ENCODE measurements at places on chromosomes 1 and 21.

DNA sequence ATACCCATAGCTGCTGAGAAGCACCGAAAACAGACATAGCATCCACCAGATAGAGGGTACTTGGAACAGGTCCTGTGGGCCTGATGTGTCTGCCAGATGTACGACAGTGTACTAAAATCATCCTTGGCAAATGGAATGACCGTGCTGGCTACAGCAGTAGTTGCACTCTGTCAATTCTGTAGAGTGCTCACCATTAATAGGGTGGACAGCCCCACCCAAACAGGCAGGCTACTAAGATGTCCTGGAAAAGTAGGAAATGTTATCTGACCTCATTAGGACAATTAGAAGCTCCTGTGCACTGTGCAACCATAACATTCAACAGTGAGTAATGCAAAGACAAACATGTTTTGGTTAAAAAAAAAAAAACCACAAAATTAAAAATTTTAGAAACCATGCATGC is 106.2 kb downstream of the PTPN14 start:
- no peak for DNase-seq

DNA sequence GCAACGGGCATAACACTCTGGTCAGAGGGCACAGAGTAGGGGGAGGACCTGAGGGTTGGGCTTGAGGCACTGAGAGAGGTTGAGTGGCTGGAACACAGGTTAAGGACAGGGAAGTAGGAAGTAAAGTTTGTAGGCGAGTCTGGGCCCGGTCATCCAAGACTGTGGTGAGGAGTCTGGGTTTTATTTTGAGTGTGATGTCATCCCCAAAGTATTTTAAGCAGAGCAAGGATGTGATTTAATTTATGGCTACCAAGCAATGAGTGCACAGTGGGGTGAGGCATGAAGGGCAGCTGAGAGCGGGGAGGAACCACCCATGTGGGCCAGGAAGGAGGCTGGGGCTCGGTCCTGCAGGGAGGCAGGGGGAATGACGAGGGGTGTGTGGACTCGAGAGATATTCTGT is 11.2 kb upstream of the VWA5B1 start:
- DNase-seq = no peak

- no peak for DNase-seq
Measured at GRCh38 chr1:10679496-10680220, 116.8 kb downstream of the CASZ1 start.

GRCh38 chr1:33030575-33030974 is 6.1 kb downstream of the AK2 start:
- DNase-seq = no peak

- DNase-seq = no peak
Measured at GRCh38 chr1:34268311-34268954, 91.7 kb downstream of the C1orf94 start.

DNA sequence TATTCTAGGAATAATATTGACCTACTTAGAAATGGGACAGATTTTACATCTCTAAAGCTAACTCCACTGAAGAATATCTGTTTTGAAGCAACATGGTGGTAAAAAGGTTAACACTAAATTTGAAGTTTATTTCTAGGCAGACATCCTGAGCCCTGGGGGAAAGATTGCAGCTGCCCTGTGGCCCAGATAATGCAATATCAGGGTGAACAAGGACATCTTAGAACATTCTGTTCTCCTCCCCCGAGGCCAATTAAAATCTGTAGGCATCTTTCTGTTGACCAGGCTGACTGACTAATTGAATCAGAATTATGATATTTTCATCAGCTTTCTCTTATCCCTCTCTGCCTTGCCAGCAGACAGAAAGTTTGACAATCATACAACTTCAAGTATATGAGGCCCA is 149.8 kb upstream of the DUSP10 start:
- no peak for DNase-seq

- peak; percentile 41 for DNase-seq
Measured at GRCh38 chr21:44510508-44511218, 29.3 kb downstream of the KRTAP10-1 start.

DNA sequence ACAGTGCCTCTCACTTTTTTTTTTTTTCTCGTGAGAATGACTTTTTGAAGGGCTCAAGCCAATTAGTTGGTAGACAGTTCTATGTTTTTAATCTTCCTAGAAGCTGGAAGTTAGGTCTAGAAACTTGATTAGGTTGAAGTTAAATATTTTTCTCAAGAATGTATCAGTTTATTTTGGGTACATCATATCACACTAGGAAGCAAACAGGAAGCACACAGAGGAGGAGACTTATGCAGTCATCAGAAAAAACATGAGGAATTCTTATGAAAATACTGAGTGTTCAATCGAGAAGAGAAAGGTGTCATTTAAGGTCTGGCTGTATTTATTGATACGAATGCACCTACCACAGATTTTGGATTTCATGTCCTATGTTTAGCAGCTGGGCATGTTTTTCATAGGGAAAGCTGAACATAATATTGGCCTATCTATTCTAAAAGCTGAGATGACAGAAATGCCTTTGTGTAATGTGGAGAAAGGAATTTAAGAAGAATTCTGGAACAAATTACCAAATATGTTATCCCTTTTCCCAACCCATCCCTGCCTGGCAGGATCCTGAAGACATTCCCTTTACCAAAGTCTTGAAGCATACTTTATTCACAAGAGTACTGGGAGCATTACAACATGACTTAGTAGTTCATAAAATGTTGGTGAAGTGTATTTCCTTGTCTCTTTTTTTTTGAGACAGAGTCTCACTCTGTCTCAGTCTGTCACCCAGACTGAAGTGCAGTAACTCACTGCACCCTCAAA is 17.5 kb upstream of the ZFP69B start:
- no peak for DNase-seq

- DNase-seq = no peak
Measured at GRCh38 chr1:2183937-2184334, 10.6 kb downstream of the FAAP20 start.

DNA sequence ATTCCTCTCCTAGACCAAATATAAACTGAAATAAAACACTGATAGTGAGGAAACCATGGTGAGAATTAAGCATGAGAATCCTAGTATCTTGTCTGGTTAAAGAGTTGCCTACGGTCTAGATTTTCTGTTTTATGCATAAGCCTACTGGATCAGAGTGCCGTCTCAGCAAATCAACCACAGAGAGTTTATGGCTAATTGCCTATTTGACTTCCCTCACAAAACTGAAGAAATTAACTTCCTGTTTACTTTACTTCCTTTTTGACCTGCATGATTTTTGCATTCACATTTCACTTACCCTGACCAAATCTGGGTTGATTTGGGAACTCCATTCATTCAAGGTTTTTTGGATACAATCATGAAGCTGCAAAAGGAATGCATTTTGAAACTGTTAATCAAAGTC is 5.0 kb downstream of the GCLM start:
- no peak for DNase-seq

DNA sequence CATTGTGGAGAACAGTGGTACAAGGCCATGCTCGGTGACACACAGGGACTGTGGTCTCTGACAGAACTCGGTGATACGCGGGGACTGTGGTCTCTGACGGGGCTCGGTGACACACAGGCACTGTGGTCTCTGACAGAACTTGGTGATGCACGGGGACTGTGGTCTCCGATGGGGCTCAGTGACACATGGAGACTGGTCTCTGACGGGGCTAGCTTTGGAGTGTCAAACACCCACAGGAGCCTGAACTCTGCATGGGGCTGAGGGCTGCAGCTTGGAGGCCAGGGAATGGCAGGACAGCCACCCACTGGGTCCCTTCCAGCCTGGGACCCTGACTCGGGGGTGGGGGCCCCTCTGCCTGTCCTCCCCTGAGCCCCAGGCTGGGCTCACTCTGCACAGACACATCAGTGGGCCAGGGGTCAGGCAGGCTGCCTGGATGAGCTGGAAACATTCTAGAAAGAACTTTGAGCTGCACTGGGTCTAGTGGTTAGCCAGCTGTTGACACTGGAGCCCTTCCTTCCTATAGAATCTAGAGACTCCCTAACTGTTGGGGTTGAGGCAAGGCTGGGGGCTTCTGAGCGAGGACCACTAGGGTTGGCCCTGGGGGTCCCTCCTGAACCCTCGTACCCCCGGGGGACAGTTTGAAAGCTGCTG is 49.8 kb downstream of the DISP3 start:
- DNase-seq = no peak
